ENCODE measurements at places on chromosomes 11 and 22. TPM values are rescaled to one million over a fixed set of nuclear protein-coding genes. Genes with fewer than 3 reads are reported as not detected.

DNA sequence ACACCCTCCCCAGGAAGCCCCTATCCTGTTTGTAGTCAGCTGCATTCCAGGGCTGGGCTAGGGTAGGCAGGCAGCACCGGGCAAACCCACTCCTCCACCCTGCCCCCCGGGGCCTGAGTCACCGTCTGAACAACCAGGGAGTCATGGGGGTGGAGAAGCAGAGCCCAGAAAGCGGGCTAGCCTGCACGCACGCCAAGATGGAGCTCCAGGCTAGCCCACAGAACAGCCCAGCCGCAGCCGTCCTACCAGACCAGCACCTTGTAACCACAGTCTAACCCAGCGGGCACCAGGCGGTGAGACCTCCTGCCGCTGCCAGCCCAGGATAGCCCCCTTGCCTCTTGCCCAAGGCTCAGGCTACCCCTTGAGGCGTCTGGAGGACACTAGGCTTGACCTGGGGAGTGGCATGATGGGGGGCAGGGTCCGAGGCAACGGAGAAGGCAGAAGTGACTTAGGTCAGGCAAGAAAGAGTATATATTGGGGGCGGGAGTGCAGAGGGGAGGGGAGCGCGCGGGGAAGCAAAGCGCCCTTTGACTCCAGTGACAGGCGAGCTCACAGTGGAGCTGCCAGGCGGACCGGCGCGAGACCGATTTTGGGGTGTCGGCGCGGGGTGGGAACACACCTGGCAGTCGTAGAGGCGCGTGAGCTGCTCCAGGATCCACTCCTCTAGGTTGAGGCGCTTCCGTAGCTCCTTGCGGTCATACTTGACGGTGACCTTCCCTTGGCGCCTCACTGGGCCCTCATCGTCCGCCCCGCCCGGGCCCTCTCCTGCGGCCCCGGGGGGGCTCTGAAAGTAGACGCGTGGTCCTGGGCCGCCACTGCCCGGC lies 734 bp downstream of the PPP1R14B start:
- H3K27ac ChIP-seq, result peak overlapping the region; percentile 77
- H3K4me3 ChIP-seq, result peak overlapping the region; percentile 88
- no peaks in the 10 kb centered on the region for H3K36me3 ChIP-seq
- peaks cover 7% of the 10 kb centered on the region for H3K4me1 ChIP-seq
- peak; percentile 70 for DNase-seq

C11orf42 gene
- not detected for total RNA-seq

DNA sequence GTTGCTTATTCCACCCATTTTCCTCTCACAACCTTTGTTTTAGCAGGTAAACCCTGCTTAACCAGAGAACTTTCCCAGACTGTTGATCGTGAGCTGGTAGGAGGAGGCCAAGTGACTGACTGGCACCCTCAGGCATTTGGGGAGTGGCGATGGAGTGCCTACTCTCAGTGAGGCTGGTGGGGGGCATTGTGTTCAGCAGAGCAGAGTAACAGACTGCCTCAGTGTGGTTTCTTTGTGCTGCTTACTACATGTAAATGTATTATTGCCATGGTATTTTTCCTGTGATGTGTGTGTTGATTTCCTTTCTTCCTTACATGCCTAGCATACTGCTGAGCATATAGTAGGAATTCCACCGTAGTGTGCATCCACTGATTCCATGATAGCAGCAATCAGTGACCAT lies 2.6 kb downstream of the MARK2 start:
- peaks cover 17% of the 10 kb centered on the region for H3K27me3 ChIP-seq
- peaks cover 43% of the 10 kb centered on the region for H3K4me1 ChIP-seq
- H3K4me3 ChIP-seq, result peak overlapping the region; percentile 92
- H3K27ac ChIP-seq, result peak overlapping the region; percentile 29

GRCh38 chr22:44211256-44211945 lies 30.7 kb downstream of the PARVG start:
- peak overlapping the region; percentile 36 for H3K27ac ChIP-seq
- H3K4me1 ChIP-seq, result peaks cover 16% of the 10 kb centered on the region
- H3K4me3 ChIP-seq, result no peak overlapping the region
- H3K27me3 ChIP-seq, result peaks cover 7% of the 10 kb centered on the region
- H3K36me3 ChIP-seq, result peaks cover 5% of the 10 kb centered on the region

DNA sequence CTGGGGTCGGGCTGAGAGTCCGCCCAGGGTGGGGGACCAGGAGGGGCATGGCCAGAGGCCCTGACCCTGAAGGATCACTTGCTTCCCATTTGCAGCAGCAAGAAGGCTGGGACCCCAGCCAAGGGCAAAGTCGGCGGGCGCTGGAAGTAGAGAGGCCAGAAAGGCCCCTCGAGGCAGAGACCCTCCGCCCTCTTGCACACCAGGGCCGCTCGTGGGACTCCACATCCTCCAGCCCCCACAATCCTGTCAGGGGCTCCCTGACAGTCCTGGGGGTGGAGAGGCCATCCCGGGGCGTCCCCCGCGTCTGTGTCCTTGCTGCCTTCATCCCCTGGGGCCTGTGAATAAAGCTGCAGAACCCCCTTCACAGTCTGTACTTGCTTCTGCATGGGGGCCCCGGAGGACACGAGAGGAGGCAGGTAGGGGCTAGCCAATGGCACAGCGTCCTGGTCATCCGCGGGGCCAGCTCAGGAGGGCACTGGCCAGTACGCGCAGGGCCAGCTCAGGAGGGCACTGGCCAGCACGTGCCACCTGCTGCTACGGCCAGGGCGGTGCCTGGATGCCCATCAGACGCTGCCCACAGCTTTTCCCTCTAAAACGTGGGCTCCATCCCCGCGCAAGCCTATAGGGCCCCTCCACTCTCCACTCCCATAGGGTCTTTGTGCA lies 8.7 kb upstream of the MRPL23 start:
- peaks cover 5% of the 10 kb centered on the region for H3K4me1 ChIP-seq
- DNase-seq, result peak; percentile 22
- peaks cover 6% of the 10 kb centered on the region for H3K27me3 ChIP-seq
- no peaks in the 10 kb centered on the region for H3K36me3 ChIP-seq

KCNK7 gene
- 0.69 TPM for total RNA-seq

- H3K27me3 ChIP-seq, result no peaks in the 10 kb centered on the region
- peak overlapping the region; percentile 62 for H3K27ac ChIP-seq
- DNase-seq, result no peak
- H3K36me3 ChIP-seq, result peaks cover 5% of the 10 kb centered on the region
- H3K4me3 ChIP-seq, result peak overlapping the region; percentile 83
Measured at GRCh38 chr11:65817312-65817834, 16.4 kb upstream of the SNX32 start.

- peaks cover 20% of the 10 kb centered on the region for H3K4me1 ChIP-seq
- no peaks in the 10 kb centered on the region for H3K36me3 ChIP-seq
- H3K27ac ChIP-seq, result no peak overlapping the region
- peaks cover 6% of the 10 kb centered on the region for H3K27me3 ChIP-seq
- no peak for DNase-seq
Measured at GRCh38 chr11:117230286-117230961, 1.4 kb downstream of the PCSK7 start.

GRCh38 chr11:69158301-69159149 lies 2.8 kb downstream of the SMIM38 start:
- DNase-seq, result no peak
- no peak overlapping the region for H3K4me3 ChIP-seq
- H3K36me3 ChIP-seq, result peaks cover 11% of the 10 kb centered on the region

CALCA gene
- not detected for total RNA-seq

DNA sequence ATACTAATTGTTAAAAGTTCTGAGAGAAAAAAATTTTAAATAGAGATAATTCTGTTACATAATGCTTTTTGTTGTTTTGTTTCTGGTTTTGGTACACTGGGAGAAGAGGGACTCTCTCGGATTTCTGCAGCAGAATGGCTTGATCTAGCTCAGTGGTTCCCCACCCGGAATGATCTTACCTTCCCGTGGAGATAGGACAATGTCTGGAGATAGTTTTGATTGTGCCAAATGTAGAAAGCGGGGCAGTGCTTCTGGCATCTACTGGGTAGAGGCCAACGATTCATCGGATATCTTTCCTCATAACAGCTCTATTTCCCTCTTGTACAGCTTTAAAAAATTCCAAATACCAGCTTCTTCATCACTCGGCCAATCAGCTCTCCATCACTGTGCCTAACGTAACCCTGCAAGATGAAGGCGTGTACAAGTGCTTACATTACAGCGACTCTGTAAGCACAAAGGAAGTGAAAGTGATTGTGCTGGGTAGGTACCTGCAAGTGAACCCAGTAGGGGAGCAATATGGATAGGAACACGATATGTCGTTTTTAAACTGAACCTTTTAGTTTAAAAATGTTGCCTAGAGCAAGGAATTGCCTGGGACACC lies 13.2 kb downstream of the CRTAM start:
- no peak overlapping the region for H3K4me3 ChIP-seq
- no peaks in the 10 kb centered on the region for H3K36me3 ChIP-seq
- no peaks in the 10 kb centered on the region for H3K27me3 ChIP-seq
- DNase-seq, result no peak
- no peak overlapping the region for H3K27ac ChIP-seq

- no peak overlapping the region for H3K27ac ChIP-seq
- no peaks in the 10 kb centered on the region for H3K4me1 ChIP-seq
- no peak for DNase-seq
Measured at GRCh38 chr11:97729546-97730272, 1291.0 kb upstream of the CNTN5 start.

DNA sequence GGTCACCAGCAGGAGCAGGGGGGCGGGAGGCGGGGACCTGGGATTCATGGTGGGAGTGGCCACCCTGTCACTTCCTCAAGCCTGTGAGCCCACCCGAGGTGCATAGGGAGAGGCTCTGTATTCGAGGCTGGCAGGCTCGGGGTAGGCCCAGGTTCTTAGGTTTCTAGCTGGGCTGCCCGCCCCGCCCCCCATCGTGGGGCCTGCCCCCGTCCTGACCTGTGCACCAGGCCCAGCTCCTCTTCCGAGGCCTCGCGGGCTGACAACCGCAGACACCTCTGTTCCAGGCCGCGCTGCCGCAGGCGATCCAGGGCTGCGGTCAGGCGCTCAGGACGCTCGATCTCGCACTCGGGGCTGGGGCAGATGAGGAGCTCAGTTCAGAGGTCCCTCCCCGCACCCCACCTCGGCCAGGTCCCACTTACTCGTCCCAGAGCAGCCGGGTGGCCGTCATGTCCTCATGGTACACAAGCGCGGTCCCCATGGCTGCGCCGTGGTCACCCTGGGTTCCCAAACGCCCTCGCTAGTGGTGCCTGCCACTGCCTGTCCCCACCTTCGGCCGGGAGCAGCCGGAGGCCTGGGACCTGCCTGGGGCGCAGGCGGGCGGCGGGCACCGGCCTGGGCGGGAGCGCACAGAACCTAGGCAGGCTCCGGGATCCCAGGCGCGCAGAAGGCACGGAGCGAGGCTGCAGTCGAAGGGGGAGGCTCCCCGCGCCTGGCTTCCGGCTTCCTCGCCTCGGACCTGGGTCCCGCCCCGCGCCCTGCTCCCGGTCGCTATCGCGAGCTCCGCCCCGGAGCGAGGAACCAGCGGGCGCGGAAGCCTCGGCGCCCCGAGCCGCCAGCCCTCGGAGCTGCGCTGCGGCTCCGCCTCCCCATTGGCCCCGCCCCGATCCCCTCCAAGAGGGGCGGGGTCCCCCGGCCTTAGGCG lies at the start of gene HDAC10:
Gene HDAC10, minus strand, starts transcription at position 711 of the 922 bp plus-strand sequence. Its CDS starts 233 bp downstream, at position 478.
- no peak within 1 kb of the TSS for H3K27ac ChIP-seq
- DNase-seq, result peak; percentile 89
- peaks cover 4% of the 10 kb centered on the region for H3K27me3 ChIP-seq
- peak within 1 kb of the TSS; percentile 88 for H3K4me3 ChIP-seq
- no peaks in the 10 kb centered on the region for H3K4me1 ChIP-seq
- H3K36me3 ChIP-seq, result no peaks in the 10 kb centered on the region

DNA sequence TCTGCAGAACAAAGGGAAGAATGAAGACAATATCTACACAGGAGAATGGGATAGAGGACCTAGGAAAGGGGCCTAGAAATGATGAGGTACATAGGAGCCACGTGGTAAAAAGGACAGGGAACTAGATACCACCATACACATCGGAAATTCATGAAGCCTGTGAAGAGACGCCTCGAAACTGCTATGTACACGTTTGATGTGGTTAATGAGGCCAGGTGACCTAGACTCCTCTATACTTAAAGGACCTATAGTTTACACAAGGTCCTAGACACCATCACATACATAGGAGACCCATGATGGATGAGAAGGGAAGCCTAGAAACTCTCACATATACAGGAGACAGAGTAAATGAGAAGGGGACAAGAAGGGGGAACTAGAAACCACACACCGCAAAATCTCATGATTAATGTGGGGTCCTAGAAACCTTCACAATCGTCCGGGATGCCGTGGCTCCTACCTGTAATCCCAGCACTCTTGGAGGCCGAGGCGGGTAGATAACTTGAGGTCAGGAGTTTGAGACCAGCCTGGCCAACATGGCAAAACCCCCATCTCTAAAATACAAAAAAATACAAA lies 23.8 kb downstream of the RHBDD3 start:
- no peak for DNase-seq
- no peak overlapping the region for H3K4me3 ChIP-seq
- no peaks in the 10 kb centered on the region for H3K27me3 ChIP-seq
- no peak overlapping the region for H3K27ac ChIP-seq
- no peaks in the 10 kb centered on the region for H3K4me1 ChIP-seq

TRPC6 gene
- 0.27 TPM for total RNA-seq

DNA sequence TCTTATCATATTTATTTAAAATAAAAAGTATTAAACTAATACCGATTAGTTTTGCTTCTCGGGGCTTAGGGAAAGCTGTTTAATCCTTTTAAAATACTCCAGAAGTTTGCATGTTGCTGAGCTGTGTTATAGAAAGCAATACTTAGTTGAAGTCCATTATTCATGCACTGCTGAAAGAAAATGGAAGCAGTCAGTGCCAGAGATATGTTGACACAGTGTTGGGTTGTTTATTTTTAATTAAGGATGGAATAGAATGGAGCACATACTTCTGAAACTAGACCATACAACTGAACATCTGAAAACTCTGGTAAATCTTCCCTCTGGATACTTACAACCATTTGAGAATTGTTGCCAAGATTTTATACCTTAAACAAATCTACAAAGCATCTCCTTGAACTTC lies 282.7 kb upstream of the CCDC179 start:
- no peaks in the 10 kb centered on the region for H3K27me3 ChIP-seq
- H3K27ac ChIP-seq, result no peak overlapping the region
- no peak for DNase-seq
- no peaks in the 10 kb centered on the region for H3K36me3 ChIP-seq
- H3K4me3 ChIP-seq, result no peak overlapping the region

XPNPEP3 gene
- 20.7 TPM for total RNA-seq

GRCh38 chr11:86680716-86681482 lies 8.5 kb upstream of the ME3 start:
- H3K4me1 ChIP-seq, result peaks cover 2% of the 10 kb centered on the region
- no peaks in the 10 kb centered on the region for H3K27me3 ChIP-seq
- no peak overlapping the region for H3K4me3 ChIP-seq
- H3K27ac ChIP-seq, result no peak overlapping the region
- no peaks in the 10 kb centered on the region for H3K36me3 ChIP-seq
- no peak for DNase-seq

CHEK2 gene
- total RNA-seq, result 7.4 TPM
